ENCODE measurements at places on chromosomes 7 and 10.

- no peak for DNase-seq
Observed at GRCh38 chr7:46452561-46453135, 531.6 kb upstream of the IGFBP3 start.

GRCh38 chr10:74096777-74097176 lies 53.9 kb downstream of the AP3M1 start:
- no peak for DNase-seq

- DNase-seq = no peak
Observed at GRCh38 chr10:79390551-79391229, 43.4 kb downstream of the PPIF start.

DNA sequence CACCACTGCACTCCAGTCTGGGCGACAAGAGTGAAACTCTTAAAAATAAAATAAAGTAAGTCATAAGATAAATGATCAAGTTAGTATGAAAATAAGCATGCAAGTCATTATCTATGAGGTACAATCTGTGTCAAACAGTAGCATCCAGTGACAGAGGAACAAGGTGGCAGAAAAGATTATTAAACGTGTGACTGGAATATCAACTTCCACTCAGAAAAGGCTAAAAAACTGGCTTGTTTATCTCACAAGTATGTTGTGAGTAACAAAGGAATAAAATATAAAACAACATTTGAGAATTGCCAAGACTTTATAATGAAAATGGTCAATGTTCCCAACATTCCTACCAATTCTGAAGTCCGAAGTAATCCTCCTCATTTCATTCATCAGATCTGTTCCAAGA lies 30.3 kb downstream of the ITGB1 start:
- no peak for DNase-seq

GRCh38 chr7:7920056-7920455 lies 48.5 kb upstream of the GLCCI1 start:
- no peak for DNase-seq

- no peak for DNase-seq
Observed at GRCh38 chr7:93958216-93958615, 36.7 kb downstream of the GNG11 start.

GRCh38 chr10:60914690-60915141 lies 29.3 kb downstream of the RHOBTB1 start:
- no peak for DNase-seq

DNA sequence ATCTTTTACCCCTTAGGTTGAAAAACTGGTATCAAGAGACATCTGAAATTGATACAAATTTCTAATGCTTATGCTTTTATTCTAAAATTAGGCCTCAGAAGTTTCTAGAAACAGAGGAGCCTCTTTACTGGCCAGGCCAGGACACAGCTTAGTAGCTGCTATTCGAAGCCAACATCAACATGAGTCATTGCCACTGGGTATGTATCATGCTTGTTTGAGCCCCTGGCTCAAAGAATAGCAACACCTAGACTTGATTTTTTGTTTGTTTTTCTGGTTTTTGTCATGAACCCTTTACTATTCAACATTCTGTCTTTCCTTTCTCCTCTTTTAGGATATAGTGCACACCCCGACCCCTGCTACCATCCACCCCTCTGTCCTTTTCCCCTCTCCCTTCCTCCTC lies 90.9 kb upstream of the STK17A start:
- no peak for DNase-seq

DNA sequence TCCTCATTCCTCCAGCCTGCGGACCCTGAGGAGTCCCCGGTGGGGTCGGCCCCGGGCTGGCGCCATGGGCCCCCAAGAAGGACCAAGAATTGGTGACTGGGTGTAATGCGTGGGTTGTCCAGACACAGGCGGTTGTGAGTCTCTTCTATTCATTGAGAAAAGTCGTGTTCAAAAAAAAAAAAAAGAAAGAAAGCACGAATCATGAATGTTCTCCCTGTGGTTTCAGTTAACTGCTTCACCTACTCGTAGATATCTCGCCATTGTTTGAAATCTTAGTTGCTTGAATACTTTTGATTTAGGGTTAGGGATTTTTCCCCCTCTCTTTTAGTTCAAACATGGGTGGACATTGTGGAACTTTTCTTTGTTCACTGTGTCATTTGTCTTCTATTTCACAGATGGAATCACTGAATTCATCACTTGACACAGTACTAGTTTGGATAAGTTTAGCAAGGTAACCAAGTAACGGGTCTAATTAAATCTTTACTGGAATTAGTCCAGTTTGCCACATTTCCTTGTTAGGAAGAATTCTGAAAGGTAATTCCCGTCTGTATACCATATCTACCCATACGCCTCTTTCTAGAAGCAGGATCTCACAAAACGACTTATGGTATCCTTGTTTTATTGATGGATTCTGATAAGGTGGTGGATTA lies 775 bp downstream of the STARD3NL start:
- peak; percentile 51 for DNase-seq

GRCh38 chr7:80039251-80039884 lies 95.3 kb upstream of the GNAI1 start:
- DNase-seq = no peak

GRCh38 chr10:54691331-54691730 lies 109.7 kb downstream of the PCDH15 start:
- no peak for DNase-seq

- DNase-seq = no peak
Observed at GRCh38 chr7:28318101-28318762, 94.1 kb upstream of the CREB5 start.

DNA sequence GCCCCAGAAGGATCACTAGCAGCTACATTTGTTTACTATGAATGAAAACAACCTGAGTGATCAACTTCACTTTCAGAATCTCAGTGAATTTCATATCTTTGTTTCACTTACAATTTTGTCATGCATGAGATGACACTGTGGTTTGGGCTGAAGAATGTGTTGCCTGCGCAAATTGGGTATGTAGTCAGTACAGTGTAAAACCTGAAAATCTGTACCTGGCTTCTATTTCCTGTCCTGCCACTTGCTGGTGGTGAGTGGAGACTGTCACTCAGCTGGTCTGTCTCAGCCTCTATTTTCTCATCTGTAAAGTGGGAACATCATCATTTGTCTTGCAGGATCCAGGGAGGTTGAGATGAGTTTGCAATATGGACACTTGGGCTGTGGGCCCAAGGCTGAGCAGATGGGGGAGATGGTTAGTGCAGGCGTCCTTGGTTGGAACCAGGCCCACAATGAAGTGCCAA lies 118.0 kb downstream of the WDFY4 start:
- DNase-seq = peak; percentile 29

- peak; percentile 53 for DNase-seq
Observed at GRCh38 chr7:21253740-21254687, 173.9 kb upstream of the SP4 start.

- DNase-seq = no peak
Observed at GRCh38 chr10:43616697-43617370, 10.6 kb downstream of the ZNF485 start.

- no peak for DNase-seq
Observed at GRCh38 chr7:65436163-65436562, 62.5 kb downstream of the ZNF92 start.

DNA sequence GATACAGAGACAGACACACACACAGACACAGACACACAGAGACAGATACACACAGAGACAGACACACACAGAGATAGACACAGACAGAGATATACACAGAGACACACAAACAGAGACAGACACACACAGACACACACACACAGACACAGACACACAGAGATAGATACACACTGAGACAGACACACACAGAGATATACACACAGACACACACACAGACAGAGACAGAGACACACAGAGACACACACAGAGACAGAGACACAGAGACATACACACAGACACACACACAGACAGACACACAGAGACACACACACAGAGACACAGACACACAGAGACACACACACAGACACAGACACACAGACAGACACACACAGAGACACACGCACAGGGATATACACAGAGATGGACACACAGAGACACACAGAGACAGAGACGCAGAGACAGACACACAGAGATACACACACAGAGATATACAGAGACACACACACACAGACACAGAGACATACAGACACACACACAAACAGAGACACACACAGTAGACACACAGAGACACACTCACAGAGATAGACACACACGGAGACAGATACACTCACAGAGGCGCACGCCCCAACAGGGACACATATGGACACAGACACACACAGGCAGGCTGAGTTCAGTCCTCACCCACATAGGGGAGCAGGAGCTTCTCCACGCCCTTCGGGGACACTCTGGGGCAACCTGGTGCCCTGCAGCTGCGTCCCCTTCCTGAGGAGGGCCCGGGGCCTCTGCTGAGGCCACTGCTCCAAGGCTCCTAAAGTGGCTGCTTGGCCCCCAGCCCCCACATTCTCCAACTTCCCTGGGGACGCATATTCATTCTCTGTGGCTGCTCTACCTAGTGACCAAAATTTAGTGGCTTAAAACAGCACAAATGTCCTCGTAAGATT lies 10.3 kb upstream of the PPP2R2D start:
- DNase-seq = no peak

- DNase-seq = no peak
Observed at GRCh38 chr10:4343091-4343490, 482.9 kb upstream of the AKR1E2 start.

DNA sequence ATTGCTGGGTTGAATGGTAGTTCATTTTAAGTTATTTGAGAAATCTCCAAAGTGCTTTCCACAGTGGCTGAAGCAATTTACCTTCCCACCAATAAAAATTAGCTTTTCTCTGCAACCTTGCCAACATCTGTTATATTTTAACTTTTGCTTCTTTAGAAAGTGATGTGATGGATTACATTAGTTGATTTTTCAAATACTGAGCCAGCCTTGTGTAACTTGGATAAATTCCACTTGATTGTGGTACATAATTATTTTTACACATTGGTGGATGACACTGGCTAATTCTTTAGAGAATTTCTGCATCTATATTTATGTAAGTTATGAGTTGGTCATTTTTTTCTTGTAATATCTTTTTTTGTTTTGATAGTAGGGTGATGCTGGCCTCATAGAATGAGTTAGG lies 634.1 kb downstream of the GALNT17 start:
- no peak for DNase-seq

GRCh38 chr7:55594414-55594813 lies 22.1 kb upstream of the VOPP1 start:
- DNase-seq = no peak

DNA sequence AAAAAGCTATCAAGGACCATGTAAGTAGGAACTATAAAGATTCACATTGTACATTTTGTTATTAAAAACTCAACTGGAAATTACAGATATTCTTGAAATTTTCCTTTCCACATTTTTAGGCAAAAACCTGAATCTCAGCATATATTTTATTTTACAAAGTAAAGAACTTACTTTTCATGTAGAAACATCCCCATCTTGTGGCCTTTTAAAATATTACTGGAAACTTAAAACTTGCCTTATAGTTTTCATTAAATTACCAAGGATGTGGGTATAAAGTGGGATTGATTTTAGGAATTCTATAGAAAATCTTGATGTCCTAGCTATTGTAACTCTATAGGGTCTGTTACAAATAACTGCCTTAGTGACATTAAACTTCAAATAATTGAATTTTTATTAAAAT lies 10.6 kb downstream of the DBF4 start:
- DNase-seq = peak; percentile 65

GRCh38 chr10:117444497-117445040 lies 69.3 kb upstream of the PDZD8 start:
- no peak for DNase-seq

DNA sequence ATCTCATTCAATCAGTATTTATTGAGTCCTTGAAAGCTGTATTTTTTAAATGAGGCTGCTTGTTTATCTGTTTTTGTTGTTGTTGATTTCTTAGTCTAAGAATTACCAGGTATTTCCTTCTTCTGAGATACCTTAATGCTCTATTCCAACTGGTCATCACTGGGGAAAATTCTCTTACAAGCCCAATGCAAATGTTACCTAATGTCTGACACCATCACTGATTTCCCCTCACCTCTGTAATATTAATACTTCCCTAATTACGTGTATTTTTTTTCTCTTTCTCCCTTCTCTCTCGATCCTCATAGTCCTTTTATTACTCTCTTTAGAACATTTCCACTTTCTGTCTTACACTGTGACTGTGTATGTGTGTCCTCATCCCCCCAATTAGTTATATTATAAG lies 13.9 kb downstream of the HDAC9 start:
- DNase-seq = peak; percentile 84

DNA sequence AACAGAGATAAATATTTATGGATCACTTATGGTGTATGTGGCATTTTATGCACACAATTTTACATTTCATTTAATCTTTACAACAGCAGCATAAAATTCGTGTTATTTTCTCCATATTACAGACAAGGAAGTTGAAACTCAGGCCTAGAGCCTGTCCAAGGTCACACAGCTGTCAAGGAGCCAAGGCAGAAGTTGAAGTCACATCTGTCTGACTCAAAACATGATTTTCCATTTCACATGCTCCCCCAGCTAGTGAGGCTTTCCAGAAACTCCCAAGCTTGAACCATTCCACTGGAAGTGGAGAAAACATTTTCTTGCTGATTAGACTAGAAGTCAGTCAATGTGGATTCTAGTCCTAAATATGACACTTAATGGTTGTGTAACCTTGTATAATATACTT lies 110.5 kb downstream of the HECTD2 start:
- peak; percentile 35 for DNase-seq

Measured in inflammatory macrophage treated with lipopolysaccharide for 4 hours (primary cell).